ENCODE measurements at places on chromosomes 12 and 14.

GRCh38 chr12:120237360-120238171 is 28.0 kb downstream of the PXN start:
- no peak for DNase-seq

- no peak for DNase-seq
Measured at GRCh38 chr12:49369411-49370145, 2.3 kb downstream of the SPATS2 start.

- DNase-seq, result no peak
Measured at GRCh38 chr12:53725824-53726223, 1.4 kb downstream of the CALCOCO1 start.

DNA sequence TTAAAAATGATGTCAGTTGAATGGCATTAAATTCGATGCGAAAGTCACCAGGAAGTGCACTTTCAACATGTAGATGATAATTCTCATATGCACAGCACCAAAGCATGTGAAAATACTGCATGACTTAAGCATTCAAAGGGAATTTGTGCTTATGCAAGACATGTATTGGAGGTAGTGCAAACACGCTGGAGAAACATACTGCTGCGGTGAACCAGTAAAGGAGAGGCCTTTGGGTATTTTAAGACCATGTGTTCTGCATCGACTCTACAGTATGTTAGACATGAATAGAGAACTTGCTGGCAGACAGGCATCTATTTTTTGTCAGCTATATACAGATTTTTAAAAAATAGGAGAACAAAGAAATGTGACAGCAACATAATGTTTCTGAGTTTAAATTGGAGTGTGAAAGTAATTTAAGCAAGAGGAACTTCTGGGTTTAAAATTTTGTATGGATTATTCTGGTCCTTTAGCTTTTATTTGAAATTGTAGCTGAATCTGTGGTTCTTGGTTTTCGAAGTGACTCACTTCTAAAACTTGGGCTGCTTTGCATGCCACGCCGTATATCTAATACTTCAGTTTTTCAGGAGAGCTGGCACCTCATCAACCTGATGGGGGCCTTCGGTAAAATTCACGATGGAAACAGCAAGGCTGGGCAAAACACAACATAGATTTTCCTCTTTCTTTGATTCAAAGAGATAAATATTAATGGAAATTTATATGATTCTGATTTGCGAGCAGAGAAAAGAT is 408.7 kb downstream of the APAF1 start:
- no peak for DNase-seq

GRCh38 chr14:76767681-76768656 is 6.7 kb downstream of the VASH1 start:
- DNase-seq, result no peak

DNA sequence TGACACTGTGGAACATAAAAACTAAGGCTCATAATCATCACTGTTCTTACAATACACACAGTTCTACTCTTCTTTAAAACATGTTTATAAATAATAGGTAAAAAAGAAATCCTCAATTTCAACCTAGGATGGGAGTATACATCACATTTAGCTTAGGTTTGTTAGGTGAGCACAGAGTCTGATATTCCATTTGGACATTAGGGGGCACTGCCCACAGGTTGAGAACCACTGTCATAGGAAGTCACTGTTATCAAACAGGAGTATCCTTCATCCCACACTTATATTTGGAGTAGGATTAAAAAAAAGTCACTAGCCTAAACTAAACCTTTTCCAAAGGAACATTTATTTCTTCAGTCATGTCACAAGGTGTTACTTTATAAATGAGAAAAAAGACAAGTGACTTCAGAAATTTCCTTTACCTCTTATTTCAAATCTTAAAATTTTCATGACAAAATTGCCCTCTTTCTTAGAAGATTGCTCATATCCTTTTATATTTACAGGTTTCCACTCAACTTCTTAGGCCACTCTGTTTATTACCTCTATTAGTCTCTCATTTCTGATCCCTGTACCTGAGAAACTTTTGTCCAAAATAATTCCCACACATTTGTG is 240.6 kb downstream of the CPNE8 start:
- DNase-seq, result no peak

- no peak for DNase-seq
Measured at GRCh38 chr12:52686756-52687487, 6.7 kb upstream of the KRT1 start.

DNA sequence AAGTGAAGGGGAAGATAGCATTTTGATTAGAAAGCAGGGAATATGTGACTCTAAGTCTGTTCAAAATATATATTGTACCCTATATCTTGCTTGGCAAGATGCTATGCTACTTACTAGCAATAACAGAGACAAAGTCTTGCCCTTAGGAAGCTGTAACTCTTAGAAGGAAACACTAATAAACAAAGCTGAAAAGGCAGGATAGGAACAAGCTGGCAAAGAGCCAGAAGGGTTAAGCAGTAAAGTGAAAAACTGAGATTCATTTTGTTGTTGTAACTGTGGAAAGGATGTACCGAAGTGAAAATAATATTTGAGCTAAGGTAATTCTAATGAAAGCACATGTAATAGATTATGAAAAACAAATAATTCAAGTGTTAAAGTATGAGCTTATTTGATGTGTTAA is 527.1 kb upstream of the FLRT2 start:
- no peak for DNase-seq

DNA sequence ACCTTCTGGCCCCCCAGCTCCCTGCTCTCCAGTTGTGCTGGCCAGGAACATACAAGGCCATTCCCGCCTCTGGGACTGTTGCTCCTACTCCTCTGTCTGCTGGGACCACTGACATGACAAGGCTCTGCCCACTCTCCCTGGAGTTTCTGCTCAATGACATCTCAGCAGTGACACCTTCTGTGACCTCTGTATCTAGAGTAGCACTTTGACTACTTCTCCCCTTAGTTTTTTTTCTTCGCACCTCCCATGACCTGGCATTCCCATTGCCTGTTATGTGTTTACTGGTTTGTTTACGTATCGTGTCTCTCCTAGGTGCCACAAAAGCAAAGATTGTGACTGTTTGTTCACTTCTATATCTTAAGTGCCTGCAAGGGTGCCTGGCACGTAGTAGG is 40.1 kb upstream of the TMEM263 start:
- DNase-seq, result no peak

DNA sequence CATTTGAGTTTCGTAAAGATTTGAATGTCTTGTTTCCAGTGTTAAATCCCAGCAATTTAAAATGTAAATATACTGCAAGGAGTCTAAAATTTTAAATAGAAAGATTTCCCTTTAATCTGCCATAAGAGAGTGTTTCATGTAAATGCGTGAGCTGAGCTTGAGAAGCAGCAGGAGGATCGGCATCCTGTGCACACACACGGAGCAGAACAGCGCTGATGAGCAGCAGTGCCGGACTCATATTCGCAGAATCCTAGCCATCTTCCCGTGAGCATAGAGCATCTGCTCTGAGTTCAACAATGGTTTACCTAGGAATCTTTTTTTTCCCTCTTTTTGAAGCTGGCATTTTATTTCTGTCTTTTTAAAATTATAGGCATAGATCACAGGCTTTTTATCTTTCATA is 29.8 kb upstream of the AMN start:
- DNase-seq, result no peak

GRCh38 chr12:12714276-12715021 is 2.7 kb upstream of the CDKN1B start:
- peak; percentile 68 for DNase-seq

DNA sequence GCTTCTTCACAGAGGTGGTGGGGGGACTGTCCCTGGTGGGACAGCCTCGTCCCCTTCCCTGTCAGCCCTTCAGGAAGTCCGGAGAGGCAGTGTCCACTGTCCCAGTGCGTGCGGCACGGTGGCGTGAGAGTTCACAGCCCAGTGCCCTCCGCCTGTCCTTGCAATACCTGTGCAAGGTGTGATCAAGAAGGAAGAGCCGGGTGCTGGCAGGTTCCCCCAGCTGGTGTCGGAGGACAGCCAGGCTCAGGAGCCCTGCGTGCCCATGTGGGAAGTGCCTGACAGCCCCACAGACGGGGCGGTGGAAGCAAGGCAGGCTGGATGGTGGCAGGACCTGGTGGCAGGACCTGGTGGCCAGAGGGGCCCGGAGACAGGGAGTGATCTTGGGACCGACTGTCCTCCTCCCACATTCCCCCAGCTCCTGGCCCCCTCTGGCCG is 16.4 kb downstream of the NOC4L start:
- no peak for DNase-seq

GRCh38 chr12:132243596-132244310 is 85.6 kb downstream of the GALNT9 start:
- peak; percentile 9 for DNase-seq

DNA sequence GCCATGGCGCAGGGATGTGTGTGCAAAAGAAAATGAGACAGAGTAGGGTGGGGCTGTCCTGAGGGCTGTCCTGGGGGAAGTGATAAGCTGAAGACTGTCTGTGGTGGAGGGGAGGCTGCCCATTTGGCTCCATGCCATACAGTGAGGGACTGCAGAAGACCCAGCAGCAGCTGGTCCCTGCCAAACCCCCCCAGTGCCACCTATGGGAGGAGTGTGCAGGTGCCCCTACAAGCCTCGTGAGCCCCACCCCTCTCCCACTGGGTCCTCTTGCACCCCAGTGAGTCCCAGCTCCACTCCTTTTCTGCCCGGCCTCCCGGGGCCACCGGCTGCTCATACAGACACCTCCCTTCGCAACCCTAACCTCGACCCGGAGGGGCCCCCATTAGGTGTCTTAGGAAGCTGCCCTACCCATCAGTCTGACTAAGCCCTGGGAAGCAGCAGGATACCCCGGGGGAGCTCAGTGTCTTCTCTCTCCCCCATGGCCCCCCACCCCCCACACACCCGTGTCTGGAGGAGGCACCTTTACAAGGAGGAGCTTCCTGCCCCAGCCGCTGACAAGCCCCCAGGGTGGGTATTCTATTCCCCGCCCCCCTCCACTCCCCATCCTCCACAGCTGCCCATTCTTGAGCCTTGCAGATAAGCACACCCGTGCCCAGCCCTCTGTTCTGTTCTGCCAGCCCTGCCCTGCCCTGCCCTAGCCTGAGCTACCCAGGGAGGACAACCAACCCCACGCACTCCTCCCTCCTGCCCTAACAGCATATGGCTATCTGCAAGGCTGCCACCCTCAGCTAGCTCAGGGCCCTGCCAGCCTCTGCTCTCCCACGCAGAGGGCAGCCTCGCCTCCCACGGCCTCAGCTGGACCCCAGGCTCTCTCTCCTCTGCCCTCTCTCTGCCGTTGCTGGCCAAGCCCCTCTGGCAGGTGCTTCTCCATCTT is 41.9 kb downstream of the SLC6A12 start:
- DNase-seq, result no peak

DNA sequence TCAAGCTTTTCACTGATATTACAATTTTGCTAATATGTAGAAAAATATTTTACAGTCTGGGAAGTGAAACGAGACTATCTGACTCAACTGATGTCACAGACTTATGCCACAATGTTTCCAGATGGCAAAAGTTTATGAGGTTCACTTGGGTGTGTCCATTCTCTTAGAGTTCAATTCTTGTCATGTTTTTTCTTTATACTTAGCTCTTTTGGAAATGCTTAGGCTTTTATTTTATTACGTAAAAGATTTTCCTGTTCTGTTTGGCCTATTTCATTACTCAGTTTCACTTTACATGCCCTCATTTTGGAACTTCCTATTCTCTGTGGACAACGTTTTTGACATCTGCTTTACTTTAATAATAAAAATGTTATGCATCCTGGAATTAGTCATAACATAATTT is 2.1 kb upstream of the PDZRN4 start:
- DNase-seq, result no peak

GRCh38 chr12:45973526-45973925 is 16.8 kb downstream of the SCAF11 start:
- no peak for DNase-seq

GRCh38 chr14:102516531-102517391 is 7.2 kb upstream of the ANKRD9 start:
- DNase-seq, result peak; percentile 55

GRCh38 chr14:92850492-92850891 is 56.4 kb downstream of the GOLGA5 start:
- DNase-seq, result no peak

DNA sequence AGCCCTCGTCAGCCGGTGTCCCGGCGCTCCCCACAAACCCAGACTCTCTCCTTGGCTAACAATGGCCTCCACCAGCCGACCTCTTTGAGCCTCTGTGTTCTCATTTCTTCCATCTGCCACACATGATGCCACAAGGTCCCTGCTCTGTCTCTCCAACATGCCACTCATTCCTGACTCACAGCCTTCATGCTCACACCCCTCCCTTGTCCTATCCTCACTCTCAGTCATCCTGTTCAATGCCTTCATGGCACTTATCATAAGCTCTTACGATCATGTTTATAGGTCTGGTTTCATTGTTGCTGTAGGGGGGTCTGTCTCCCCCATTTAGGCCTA is 9.6 kb upstream of the SERPINA11 start:
- DNase-seq, result no peak

DNA sequence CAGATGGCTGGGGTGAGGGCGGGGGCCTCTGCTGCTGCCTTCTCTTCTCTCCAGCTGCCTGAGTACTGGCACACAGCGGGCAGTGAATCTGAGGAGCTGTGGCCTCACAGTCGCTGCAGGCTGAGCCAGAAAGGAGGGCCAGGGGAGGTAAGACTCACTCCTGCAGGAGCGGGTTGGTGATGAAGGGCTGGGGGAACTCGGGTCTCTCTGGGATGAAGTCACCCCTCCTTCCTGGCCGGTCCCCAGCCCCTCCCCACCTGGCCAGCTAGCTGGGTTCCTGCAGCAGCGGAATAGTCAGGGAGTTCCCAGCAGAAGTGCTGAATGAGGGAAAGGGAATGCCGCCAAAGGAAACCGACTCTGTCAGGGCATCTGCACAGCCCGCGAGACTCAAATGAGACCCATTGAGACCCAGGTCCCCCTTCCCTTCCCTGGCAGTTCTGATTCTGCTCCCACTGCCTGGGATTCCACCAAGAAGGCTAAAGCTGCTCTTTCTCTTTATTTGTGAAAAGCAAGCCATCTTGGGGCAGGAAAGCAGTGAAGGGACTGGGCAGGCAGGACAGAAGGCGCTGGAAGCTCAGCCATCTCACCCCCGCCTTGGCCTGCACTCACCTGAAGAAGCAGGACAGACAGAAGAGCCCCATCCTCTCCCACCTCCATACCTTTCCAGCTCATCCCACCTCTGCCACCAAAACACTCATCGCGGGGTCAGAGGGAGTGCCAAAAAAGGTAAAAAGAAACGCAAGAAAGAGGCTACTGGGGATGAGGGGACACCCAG is 5.3 kb downstream of the NGB start:
- DNase-seq, result no peak

DNA sequence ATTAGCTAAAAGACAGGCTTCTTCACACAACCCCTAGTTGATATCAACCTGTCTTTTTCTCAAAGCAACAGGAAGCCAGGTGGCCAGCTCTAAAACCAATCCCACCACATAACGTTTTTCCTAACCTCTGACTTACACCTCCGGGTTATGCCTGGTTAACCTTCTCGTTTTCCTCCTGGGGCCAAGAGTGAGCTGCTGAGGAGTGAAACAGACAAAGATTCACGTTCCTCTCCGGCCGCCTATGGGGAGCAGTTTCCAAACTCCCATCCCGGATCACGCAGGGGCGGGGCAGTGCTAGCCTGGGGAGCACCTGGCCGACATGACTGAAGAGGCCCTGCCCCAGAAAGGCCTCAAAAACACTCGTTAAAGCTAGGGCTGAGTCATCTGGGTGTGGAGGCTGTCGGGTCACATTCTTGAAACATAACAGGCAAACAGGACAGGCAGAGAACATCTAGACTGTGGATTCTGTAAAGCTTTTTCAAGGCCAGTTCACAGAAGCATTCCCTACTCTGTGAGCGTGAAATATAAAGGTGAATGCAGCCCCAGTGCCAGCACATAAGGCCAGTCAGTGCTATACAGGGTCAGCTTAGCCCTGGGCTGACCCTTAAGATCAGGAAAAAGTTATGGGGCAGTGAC is 25.9 kb upstream of the LGALS3 start:
- DNase-seq, result peak; percentile 27

All from NCI-H345 (cell line).